ENCODE measurements at places on chromosomes 13 and 19.
A peak's percentile ranks its signal among the peaks of the same experiment; 100 is the strongest.

- DNase-seq = no peak
These were observed 386 bp downstream of the GIPR start for GRCh38 chr19:45668342-45668871.

DNA sequence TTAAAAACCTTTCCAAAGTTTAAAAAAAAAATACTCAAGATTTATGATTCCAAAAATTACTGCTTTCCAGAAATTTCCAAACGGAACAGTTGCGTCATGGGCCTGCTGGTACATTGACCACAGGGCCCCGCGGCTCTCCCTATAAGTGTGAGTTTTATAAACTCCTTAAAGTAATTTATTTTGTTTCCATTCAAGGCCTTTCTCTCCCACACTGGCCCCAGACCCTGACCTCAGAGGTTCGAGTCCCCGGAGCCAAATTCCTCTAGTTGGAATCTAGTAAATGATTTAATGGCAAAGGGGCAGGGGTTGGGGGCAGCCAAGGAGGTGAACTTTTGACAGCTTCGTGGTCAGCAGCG, 97.5 kb downstream of the INSR start:
- DNase-seq = no peak

DNA sequence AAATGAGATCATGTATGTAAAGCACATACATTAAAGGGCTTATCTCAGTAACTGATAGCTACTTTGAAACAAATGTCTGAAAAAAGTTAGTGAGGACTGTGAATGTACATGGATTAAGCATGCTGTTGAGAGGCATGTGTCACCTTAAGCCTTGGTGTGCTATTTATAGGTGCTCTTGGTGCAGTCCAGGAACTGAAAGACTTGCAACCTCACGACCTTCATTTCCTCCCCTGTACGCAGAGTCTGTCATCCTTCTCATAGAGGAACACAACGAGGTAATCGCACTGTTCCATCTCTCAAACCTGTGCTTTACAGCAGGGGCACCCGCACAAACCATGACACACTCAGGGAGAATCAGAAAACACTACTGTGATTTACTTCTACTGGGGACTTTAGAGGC, 65.6 kb downstream of the UFM1 start:
- DNase-seq = no peak

GRCh38 chr19:47363758-47364531, 14.8 kb downstream of the DHX34 start:
- no peak for DNase-seq

- no peak for DNase-seq
These were observed 70.3 kb upstream of the MCF2L start for GRCh38 chr13:112898621-112899280.

DNA sequence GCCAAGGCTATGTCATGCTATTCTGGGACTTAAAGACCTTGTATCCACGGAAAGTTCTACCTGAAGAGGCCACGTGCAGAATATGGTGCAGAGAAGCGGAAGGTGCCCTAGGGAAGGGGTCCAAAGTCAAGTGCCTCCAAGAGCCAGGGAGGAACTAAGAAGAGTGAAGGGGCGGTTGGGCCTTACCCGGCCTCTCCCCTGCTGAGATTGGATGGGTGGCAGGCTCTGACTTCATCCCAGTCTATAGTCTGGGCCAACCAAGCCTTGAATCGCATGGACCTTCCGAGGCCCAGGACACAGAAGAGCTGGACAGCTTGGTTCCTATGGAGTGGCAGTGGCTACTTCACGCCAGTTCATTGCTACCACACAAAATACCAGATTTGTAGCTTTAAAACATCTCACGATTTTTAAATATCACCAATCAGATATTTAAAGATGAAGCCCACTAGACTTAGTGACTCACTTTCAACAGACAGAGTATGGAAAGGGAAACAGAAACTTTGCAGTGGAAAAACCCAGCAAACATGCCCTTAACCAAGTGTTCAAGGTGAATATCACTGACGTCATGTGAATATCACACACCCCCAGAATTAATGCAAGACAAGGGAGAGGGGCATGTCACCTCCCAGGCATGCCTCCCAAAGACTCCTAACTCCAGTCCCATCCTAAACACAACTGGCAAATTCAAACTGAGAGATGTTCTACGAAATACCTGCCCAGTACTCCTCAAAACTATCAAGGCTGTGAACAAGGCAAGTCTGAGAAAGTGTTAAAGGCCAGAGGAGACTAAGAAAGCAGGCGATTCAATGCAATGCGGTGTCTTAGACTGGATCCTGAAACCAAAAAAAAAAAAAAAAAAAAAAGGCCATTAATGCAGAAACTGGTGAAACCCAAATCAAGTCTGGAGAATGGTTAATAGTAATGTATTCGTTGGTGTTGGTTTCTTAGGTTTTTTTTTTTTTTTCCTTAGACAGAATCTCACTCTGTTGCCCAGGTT, 10.2 kb downstream of the C19orf12 start:
- DNase-seq = no peak

DNA sequence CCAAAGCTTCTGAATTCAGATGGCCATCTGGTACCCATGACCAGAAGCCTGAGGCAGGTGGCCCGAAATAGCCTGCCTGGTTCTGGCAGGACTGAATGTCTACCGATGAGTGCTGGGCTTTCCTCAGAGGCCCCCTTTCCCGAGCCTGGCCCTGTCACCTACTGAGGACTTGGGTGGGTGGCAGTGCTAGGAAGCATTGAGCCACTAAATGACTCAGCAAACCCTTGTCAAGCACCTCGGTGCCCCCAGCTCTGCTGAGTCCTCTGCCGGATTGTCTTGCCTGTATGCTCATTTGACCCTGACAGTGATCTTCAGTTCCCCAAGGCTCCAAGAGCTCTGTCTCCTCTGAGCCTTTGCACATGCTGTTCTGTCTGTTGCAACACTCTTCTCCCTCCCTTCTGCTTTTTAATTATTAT, 17.9 kb downstream of the PPP1R37 start:
- no peak for DNase-seq

DNA sequence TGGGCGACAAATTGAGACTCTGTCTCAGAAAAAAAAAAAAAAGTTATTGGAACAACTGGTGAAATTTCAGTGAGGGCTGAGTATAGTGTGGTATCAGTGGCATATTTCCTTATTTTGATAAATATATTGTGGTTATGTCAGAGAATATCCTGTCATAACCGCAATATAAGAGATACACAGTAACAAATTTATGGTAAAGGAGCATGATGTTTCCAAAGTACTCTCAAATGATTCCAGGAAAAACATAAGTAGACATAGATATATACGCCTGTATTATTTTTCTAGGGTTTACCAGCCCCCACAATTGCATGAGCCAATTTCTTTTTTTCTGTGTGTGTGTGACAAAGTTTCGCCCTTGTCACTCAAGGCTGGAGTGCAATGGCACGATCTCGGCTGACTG, 5.7 kb upstream of the C5AR1 start:
- no peak for DNase-seq

- DNase-seq = no peak
These were observed 6.2 kb downstream of the FAM32A start for GRCh38 chr19:16191216-16191908.

GRCh38 chr13:28357247-28357825, 137.6 kb downstream of the FLT1 start:
- DNase-seq = no peak

GRCh38 chr19:16330368-16330801, 5.8 kb downstream of the KLF2 start:
- DNase-seq = peak; percentile 85

GRCh38 chr19:50431343-50432220, 1.1 kb upstream of the MYBPC2 start:
- DNase-seq = peak; percentile 87

DNA sequence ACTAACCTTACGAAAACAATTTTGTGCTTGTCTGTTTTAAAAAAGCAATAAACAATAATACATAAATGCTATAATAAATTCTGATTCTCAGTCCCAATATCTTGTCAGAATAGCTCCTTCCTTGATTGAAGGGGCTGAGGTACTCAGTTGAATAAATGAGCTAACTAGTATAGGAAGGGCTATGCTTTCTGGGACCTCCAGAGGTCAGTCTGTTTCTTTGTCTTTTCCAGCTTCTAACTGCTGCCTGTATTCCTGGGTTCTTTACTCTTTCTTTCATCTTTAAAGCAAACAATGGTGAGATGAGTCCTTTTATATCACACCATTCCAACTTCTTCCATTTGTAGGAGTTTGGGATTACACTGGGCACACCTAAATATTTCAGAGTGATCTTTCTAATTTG, 1297.0 kb upstream of the ATXN8OS start:
- DNase-seq = no peak

DNA sequence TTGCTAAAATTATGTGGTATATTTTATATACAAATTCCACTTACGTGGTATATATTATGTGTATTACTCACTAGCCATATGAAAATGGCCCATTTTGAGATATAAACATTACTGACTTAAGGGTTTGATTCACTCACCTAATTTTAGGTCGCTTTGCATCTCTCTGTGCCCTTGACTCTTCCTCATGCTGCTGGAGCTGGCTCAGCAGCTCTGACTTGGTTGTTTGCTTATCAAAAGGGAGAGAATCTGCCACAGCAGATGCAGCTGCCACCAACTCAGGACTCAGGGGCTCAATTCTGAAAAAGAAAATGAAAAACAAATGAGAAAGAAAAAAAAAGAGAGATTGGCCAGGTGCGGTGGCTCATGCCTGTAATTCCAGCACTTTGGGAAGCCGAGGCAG, 12.2 kb downstream of the MRPS31 start:
- DNase-seq = no peak

- no peak for DNase-seq
These were observed 14.1 kb downstream of the KRTDAP start for GRCh38 chr19:35476149-35476548.

- no peak for DNase-seq
These were observed 24.5 kb downstream of the DIAPH3 start for GRCh38 chr13:60139272-60139671.

- no peak for DNase-seq
These were observed 8.6 kb downstream of the MAN2B1 start for GRCh38 chr19:12657966-12658365.

GRCh38 chr13:31882794-31883193, 143.5 kb downstream of the RXFP2 start:
- DNase-seq = no peak

DNA sequence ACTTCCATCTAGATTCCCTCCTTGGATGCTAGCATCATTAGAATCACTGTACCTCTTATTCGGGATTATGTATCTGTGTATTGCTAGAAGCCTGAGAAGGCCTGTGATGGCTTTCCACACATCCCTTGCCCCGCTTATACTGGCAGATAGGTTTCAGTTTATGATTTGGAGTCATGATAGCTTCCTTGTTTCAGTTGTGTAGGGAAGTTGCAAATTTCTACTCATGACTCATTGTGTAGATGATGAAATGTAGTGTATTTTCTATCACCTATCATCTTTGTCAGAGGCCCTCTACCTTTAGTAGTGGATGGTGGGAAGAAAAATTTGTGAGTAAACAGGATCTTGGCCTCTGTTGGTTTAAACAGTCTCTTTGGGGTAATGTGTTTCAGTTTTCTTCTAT, 165.2 kb downstream of the GGACT start:
- no peak for DNase-seq

- no peak for DNase-seq
These were observed 120.0 kb downstream of the EFNB2 start for GRCh38 chr13:106415442-106415841.

DNA sequence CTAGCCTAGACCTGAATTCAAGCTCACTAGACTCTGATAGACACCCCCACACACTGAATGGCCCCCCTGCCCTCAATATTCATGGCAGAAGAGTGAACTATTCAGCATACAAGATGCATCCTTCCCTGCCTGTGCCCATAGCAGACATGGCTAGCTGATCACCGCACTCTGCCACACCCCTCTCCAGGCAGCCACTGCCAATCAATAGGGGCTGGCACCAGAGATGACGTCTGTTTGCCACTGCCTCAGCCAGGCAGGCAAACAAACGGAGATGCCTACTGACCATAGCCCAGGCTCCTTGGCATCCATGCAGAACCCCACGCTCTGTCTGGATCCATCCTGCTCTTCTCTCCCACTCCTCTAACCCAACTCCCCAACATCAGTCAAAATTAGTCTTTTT, 13.8 kb upstream of the NPAS1 start:
- no peak for DNase-seq

- peak; percentile 24 for DNase-seq
These were observed 54.7 kb upstream of the WASF3 start for GRCh38 chr13:26502826-26503225.

- no peak for DNase-seq
These were observed 98.0 kb upstream of the SLC10A2 start for GRCh38 chr13:103164251-103164650.

DNA sequence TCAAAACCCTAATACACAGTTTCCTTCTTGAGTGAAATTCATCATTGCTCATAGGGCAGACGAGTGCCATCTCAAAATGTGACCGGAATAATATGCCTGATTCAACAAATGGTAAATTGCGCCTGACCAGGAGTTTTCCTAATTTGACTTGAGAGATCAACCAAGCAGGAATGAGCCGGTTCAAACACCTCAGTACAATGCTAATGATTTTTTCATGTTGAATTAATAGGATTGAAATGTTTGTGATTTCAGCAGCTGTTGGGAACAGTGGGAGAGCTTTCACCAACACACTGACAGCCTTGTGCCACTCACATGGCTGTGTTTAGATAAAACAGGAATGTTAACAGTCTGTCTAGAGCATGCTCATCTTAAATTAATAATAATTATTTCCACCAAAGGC, 484.8 kb downstream of the PCDH9 start:
- no peak for DNase-seq

All from stimulated activated CD4-positive, alpha-beta T cell treated with anti-CD3 and anti-CD28 coated beads, Interleukin-2, amount 100 ng/mL, for 48 hours (primary cell).